NCI-H2171 (cell line): ENCODE measurements at places on chromosomes 3 and 15.
A peak's percentile ranks its signal among the peaks of the same experiment; 100 is the strongest.

GRCh38 chr3:23580096-23580713 lies 225.6 kb upstream of the UBE2E1 start:
- no peak for DNase-seq

- no peak for DNase-seq
Measured at GRCh38 chr3:185656321-185656840, 70.3 kb downstream of the SENP2 start.

- peak; percentile 39 for DNase-seq
Measured at GRCh38 chr3:100600181-100601042, 9.0 kb upstream of the ADGRG7 start.

GRCh38 chr15:84905016-84905916 lies 20.8 kb downstream of the SLC28A1 start:
- no peak for DNase-seq

DNA sequence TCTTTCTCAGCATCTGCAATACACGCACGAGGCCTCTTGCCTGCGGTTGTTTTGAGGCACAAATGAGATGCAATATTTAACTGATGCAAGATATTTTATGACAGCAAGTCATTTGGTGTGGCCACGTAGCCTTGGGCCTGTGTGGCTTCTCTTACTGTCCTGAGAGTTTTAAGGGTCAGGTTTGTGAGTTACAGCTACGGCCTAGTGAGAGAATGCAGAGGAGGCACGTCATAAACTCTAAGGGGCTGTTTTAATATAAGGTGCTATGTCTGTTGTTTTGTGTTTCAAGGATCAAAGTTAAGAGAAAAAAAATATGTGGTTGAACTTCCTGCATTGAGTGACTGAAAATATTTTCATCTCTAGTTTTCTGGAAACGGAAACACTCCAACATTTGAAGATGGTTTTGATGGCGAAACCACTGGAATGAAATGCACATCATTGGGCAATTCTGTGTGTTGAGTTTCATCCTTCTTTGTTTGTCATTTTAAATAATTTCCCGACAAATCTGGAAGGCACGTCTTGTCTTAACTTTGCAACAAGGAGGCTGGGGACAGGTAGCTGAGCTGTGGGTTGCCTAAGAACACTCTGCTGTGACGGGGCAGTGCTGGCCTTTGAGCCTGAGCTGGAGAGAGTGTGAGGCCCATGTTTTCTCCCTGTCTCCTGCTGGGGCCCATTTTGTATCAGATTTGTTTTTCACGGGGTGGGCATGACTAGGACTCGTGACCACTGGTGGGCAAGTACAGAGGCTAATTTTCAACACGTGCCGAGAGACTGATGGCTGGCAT lies 5.1 kb downstream of the APBA2 start:
- DNase-seq = no peak

- no peak for DNase-seq
Measured at GRCh38 chr15:50476143-50476542, 51.9 kb downstream of the USP8 start.

DNA sequence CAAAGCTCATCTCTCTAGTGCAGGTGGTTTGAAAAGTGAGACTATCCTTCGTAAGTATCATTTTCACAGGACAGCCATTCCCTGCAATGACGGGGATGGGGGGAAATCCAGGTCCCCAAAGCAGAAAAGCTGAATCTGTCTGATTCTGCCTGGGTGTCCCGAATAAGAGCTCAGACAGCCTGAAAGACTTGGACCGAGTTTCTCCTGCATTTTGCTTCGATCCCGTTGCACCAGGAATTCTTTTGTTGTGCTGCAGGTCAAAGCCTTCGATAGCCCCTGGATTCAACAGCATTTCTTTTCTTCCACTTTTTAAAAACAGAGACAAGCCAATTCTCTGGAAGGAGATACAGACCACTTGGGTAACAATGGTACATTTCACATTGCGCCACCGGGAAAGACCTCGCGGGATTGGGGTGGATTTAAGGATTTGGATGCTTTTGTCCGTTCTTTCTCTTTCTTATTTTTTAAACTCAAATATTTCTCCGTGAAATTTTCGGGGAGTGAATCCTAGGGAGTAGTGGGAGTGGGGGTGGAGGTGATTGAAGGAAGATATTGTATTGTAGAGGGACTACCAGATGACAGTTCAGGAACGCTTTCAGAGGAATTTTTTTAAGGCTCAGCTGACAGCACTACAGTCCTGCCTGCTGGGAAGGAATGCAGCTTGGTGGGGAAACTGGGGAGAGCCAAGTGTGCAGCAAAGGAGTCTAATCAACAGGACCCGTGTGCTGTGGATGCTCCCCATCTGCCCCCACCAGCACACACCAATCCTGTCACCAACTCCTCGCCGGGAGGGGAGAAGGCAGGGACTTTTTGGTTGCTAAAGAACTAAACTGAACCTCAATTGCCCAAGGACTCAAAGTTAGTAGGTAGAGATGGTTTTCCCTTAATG lies 2.6 kb downstream of the SLITRK3 start:
- no peak for DNase-seq

DNA sequence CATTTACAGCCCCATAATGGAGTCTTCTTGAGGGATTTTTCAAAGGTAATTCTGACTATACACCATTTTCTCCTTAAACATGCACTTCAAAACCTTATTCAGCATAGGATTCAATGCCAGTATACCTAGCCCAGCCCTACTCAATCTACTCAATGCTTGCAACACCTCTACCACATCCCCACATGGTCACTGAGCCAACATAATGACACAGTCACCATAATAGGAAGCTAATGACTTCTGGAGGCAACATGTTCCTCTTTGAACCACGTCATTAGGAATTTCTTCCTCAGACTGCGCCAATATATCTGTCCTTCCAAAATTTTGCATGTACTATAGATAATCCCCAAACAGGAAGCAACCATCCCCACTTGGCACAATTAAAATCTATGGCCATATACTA lies 153.9 kb upstream of the SETMAR start:
- DNase-seq = no peak

- peak; percentile 28 for DNase-seq
Measured at GRCh38 chr3:12750223-12750622, 8.8 kb downstream of the TMEM40 start.

DNA sequence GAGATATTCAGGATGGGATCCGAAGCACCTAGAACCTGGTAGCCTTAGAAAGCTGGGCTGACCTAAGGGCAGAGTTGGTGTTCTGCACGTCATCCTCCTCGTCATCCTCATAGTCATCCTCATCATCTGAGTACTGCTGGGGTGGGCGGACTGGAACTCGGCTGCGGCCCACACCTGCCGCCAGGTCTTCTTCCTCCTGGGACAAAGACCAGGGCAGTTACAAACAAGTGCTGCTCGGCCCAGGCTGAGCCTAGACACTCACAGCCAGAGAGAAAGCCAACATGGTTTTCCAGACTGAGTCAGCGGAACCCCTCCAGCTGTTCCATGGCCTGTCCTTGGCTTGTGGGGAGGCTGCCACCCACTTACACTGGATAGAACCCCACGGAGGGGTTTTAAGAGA lies 40.5 kb downstream of the SEMA3G start:
- no peak for DNase-seq

- DNase-seq = no peak
Measured at GRCh38 chr15:95068701-95069521, 837.5 kb downstream of the MCTP2 start.

DNA sequence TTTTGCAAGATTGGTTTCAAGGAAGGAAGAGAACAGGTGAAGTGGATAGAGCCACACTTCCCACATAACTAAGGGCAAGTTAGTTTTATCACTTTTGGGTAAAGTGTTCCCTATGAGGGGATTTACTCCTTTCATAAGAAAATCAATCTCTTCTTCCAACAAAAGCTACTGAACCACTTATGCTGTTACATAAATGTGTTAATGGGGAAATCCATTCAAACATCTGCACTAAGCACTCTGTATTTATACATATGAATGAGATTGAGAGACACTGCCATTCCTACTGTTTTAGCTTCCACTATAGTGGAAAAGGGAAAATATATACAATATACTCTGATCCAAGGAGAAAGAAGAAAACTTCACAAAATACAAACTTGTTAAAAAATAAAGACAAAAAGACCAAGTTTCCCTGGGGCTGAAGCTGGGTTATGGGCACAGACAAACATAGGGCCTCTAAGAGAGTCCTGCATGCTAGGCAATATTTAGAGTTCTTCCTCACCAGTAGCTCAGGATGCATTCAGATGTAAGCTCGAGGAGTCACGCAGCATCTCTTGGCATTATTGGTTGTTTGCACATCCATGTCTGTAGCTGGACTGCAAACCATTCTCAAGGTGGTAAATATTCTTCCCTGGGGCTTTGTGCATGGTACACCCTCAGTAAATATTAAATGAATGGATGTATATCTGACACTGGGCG lies 454.2 kb downstream of the FGF12 start:
- no peak for DNase-seq

DNA sequence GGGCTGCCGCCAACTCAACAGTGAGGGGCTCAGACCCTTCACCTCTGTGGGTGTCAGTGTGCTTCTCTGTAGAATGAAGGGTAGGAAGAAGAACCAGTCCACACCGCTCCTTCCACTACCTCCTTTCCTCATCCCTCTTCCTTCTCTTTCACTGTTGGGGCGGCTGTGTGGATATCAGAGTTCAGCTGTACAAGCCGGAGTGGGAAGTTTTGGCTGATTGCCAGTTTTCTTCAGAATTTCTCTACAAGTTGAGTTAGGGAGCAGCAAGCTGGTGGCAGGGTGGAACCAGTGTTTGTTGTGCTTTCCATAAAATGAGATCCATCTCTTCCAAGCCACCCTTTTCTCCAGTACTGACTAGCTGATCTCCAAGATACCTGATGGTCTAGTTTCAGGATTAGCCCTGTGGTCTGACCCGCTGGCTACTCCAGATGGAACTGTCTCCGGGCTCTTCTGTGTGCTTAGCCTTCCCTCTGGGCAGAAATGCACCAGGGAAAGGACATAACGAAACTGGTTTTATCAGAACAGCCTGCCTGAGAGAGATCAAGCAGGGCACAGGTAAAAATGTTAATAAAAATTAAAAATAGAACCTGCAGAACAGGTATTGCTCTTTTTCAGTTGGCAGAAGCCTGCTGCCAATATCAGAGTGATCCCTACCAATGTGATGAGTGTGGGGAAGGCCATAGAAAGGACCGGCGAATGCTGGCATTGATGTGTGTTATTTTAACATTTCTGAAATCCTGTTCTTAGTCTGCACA lies 169.9 kb upstream of the TSC22D2 start:
- DNase-seq = no peak

DNA sequence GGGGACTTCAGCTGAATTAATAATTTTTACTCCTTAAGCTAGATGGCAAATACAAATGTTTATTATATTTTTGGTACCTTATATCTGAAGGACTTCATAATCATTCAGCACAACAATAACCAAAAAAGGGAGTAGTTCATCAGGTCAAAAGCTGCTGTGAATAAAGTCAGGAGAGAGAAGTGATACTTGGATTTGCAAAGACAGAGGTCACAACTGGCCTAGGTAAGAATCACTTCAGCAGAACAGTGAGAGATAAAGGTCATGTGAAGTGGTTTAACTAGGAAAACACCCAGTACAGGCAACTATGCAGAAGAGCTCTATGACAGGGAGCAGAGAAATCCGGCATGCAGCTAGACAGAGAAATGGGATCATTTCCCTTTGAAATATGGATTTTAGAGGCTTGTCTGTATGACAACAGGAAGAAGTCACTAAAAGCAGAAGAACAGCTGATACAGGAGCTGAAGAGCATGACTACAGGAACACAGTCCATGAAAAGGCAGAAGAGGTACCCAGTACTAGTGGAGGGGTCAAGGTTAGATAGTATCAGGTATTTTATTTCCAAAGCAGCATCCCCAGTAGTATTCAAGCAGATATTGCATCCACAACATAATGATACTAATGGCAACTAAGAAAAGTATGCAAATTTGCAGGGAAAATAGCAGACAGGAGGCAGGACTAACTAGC lies 25.7 kb downstream of the ZMAT3 start:
- DNase-seq = no peak

DNA sequence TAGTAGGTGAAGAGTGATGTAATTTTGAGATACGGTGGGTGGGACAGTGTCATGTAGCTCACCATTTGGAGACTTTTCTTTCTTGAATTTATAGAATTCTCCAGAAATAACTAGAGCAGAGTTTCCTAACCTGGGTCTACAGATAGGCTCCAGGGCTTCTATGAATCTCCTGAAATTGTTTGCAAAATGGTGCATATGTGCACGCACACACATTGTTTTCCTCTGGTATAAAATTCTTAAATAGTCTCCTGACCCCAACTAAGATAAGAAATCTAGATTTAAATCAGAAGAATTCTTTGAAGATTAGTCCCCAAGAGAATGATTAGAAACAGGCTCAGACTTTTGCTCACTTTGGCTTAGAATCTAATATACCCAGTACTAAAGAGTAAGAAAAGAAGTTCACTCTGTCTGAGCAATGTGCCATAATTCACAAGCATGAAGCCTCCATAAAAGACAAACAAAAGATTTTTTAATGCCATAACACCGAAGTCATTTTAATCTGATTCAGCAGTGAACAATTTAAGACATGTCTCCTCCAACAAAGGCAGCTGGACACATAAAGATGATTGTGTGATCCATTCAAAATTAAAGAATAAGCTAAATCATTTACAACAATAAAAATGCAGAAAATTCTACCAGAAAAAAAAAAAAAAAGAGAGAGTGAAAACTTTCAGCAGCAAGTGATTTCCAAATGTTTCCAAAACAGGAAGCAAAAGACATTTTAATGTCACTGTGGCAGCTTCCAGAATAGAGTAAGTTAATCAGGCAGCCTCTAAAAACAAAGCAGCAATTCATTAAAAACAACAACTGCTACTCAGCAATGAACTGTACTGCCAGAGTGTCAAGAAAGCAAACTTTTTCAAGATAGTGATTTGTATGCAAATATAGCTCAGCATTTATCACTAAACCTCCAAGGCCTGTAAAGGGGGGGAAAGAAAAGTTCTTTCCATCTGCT lies 975.5 kb upstream of the CFAP20DC start:
- no peak for DNase-seq

GRCh38 chr3:170021083-170021482 lies 16.7 kb upstream of the GPR160 start:
- no peak for DNase-seq

GRCh38 chr3:186035277-186035676 lies 73.6 kb downstream of the ETV5 start:
- no peak for DNase-seq

DNA sequence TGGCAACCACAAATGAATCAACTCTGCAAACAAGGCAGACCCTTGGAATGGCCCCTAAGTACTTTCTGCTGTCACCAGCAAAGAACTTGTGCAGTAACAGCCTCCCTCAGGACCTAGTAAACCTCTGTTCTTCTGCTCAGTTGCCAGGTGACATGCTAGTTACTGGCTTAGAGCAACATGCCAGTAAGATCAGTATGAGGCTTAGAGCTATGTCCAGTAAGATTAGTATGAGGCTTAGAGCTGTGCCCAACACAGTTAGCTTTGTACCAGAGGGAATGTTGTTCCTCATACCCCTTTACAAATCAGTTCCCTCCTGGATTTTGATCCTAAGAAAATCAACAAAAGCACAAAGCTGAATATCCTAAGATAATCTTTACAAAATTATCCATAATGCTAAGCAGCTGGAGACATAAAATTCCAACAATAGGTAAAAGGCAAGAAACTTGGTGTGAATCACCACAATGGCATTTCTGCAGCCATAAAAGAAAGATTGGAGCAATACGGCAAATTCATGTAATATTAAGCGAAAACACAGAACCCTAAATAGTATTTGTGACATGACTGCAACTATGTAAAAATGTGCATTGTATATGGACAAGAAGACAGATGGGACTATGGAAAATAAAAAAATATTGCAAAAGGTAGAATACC lies 107.3 kb upstream of the LPP start:
- DNase-seq = no peak
